ENCODE measurements at places on chromosomes 1 and 21.

GRCh38 chr1:92762355-92762754 is 22.6 kb downstream of the EVI5 start:
- DNase-seq = no peak

DNA sequence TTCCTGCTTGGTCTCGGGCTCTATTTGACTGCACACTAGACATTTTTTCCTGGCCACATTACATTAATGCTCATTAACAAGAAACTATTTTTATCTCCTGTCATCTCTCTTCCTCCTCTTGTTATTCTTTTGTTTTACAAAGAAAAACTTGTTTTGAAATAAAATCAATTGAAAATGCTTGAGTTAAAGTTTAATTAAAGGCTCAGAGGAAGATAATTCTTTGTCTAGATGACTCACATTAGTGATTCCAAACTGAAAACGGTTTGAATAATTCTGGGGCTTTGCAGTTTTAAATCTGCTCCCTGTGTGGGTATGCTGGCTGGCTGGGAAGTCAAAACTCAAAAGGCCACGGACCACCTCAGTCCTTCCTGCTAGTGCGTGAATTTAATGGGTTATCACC is 29.6 kb downstream of the RGS5 start:
- no peak for DNase-seq

GRCh38 chr1:41683681-41684500 is 199.4 kb upstream of the EDN2 start:
- DNase-seq = no peak

DNA sequence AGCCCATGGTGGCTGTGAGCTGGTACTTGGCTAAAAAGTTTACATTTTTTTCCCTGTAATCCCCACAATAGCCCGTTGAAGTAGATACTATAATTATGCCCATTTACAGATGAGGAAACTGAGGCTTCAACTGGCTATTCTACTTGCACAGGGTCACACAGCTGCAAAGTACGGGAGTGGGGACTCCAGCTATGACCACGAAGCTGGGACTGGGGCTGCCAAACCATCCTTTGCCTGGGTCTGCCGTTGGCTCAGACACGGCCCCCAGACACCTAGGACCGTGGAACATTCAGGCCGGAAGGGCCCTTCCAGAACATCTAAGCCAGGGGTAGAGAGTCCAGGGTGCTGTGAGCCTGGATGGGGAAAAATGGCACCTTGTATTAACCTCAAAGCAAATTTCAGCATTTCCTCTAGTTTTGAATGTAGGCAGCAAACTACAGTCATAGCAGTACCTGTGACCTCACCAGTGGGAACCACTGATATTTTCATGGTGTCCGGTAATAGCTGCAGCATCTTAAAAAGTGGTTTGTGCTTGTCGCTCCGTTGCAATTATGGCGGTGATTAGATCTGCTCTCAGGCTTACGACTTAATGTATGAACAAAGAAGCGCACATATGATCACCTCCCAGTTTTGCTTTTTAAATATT is 4.3 kb downstream of the TP73 start:
- no peak for DNase-seq
